Psoas muscle (tissue), 8 donors: ENCODE measurements at places on chromosomes 7 and 10. TPM values are rescaled to one million over a fixed set of nuclear protein-coding genes. Genes with fewer than 3 reads are reported as not detected.

DNA sequence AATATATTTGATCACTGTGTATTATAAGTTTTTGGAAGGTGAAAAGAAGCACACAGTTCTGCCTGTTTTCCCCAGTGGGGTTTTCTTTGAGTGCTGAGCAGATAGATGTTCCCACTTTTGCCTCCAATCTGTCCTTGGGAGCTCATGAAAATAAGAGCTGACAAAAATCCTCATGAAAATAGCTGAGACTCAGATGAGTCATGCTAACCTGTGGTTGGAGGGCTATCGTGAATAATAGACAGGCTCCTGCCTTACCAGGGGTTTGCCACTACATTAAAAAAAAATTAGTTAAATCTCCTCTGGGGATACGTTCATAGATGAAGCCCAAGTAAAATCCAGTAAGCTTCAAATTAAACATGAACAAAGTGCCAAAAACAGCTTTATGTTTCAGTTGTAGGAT lies 10.9 kb upstream of the AOAH start:
- no peak for DNase-seq

GRCh38 chr7:89223900-89224395 lies 428.4 kb upstream of the TEX47 start:
- no peak for DNase-seq

Gene PCLO
- 0.46 TPM for total RNA-seq

DNA sequence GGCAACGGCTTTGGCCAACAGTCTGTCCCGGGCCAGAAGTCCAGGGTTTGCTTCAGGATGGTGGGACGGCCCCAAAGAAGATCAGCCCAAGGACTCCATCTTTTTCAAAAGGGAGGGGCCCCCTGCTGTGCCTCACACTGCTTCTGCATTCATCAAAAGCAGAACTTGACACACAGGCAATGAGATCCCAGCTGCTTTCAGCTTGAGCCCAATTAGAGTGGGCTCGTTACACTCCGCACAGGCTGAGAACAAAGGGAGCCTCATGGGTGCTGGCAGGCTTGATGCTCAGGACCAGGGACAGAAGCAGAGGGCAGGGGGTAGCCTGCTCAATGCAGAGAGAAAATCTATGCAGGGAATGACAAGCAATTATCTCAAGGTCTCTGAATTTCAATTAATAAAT lies 45.5 kb downstream of the VOPP1 start:
- no peak for DNase-seq

Gene MYOZ1
- total RNA-seq, result 1,711 TPM

GRCh38 chr10:72173619-72174296 lies 42.1 kb upstream of the ANAPC16 start:
- no peak for DNase-seq

- DNase-seq, result no peak
Observed at GRCh38 chr7:127652333-127653248, 597 bp downstream of the SND1 start.

Gene FEZF1
- total RNA-seq, result not detected

- DNase-seq, result no peak
Observed at GRCh38 chr7:141461924-141462323, 89.3 kb upstream of the AGK start.

GRCh38 chr7:96778263-96778662 lies 68.6 kb upstream of the SEM1 start:
- DNase-seq, result no peak

- no peak for DNase-seq
Observed at GRCh38 chr7:153682628-153683027, 369.6 kb upstream of the DPP6 start.

DNA sequence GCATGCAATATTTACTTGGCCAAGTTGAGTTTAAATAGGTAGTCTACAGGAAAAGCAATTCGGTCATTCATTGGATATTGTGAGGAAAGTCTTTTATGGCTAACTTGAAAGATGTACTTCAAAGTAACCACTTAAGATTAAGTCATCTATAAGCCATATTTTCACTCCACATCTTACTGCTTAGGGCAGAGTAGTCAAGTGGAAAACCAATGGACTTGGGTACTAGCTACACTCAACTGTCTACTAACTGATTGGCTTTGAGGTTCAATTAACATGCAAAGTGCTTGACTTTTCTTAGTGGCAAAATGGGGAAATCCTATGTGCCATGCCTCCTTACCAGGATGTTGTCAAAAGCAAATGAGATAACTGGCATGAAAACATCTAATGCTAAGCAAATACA lies 51.0 kb downstream of the CAV1 start:
- no peak for DNase-seq

Gene ADAM22
- 0.86 TPM for total RNA-seq

DNA sequence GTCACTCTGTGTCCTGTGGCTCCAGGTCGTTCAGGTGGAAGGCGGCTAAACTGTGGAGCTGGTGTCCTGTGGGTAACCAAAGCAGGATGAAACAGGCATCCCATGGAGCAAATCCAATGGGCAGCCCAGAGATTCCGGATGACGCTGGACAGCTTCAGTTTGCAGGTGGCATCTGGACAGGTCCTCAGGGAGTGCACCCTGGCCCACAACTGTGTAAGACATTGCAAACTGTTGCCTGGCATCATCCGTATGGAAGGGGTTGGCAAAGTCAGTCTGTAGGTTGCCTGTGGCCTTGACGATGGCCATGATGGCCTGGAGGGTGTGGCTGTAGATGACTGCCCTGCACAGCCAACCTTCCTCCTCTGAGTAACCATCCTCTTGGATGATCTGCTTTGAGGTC lies 35.5 kb downstream of the RPS24 start:
- no peak for DNase-seq

Gene UPP1
- total RNA-seq, result 14.5 TPM

DNA sequence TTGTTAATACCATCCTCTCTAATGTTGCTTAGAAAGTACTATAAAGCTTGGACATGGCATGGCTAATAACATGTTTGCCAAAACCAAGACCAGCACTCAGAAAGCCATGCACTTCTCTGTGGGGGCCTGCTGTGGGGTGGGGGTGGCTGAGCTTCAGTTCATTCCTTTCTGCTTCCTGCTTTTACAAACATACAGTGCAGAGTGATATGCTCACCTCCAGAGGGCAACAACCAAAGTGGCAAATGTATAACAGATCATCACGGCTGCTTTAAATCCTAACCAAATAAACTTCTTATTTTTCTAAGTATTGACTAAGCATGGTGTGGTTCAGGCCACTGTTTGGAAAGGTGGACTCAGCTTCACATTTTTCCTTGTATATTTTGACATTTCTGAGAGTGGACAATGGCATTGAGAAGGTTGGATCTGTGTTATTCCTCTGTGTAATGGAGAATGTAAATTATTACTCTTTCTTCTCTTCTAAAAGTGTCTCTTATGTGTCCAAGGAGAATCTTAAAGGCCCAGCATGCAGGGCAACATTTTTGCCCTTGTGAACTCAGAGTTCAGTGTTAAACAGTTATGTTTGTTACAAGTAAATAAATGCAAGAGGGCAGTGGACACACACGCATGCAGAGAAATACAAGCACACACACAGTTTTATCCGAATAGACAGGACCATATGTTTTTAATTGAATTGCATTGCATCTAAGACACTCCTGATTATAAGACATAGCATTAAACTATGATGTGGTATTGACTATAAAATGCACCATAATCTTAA lies 186.1 kb downstream of the HERPUD2 start:
- no peak for DNase-seq

DNA sequence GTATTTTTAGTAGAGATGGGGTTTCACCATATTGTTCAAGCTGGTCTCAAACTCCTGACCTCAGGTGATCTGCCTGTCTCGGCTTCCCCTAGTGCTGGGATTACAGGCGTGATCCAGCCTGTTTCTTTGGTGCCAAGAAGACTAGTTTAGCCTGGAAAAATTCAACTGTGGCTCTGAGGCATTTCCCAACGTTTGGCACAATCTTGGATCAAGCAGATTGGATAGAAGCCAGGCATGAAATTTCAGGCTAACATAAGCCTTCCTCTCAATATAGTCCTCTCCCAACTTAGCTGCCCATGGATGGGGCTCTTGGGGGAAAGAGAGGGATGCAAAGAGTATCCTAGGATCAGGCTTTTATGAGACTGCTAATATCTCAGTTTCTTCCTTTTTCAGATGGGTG lies 53.8 kb downstream of the APBB1IP start:
- no peak for DNase-seq

GRCh38 chr7:67371429-67372305 lies 375.0 kb downstream of the TYW1 start:
- peak; percentile 59 for DNase-seq

- no peak for DNase-seq
Observed at GRCh38 chr10:32981760-32982159, 23.7 kb upstream of the ITGB1 start.

GRCh38 chr7:103637094-103637493 lies 191.1 kb upstream of the SLC26A5 start:
- no peak for DNase-seq

DNA sequence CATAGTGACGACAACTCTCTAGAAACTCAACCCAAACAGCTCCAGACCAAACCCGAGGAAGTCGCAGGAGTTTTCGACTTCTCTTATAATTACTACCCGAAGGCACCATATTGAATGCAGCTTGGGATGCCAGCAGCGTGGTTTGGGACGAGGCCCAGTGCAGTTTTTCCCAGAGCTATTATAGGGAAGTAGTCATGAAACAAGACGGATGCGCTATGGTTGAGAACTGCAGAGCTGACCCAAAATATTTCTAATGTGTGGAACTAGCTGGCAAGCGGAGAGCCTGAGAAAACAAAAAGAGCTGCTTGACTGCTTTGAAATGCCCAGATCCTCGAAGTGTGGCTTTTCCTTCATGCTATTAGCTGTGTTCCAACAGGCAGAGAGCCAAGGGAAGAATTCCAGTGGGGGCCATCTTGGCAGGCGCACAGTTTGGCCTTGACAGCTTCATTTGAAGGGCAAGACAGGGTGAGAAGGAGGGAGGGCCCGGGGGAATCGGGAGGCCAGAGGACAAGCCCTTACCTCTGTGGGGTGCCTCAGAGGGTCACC lies 122.7 kb downstream of the CUL2 start:
- DNase-seq, result peak; percentile 56

DNA sequence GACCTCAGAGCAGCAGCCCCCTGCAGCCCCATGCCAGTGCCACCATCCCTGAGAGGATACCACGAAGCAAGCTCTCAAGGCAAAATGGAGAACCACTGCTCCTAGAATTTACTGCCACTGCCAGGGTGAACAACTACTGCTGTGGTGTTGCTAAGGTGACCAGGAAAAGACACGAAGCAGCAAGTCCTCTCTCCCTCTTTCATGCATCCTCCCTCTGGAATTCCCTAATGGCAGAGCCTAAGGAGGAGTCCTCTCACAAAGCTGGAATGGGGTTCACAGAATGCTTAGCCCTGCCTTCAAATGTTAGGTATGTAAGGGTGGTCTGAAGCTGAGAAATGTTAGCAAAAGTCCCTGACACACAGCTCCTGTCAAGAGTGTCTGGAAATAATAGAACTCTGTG lies 35.8 kb upstream of the NPSR1 start:
- peak; percentile 21 for DNase-seq

Gene PCDH15
- not detected for total RNA-seq

- DNase-seq, result no peak
Observed at GRCh38 chr7:38886265-38886664, 22.7 kb downstream of the VPS41 start.

- DNase-seq, result no peak
Observed at GRCh38 chr7:286266-286665, 3.7 kb upstream of the FOXL3 start.

Gene DNAJB6
- 226 TPM for total RNA-seq

GRCh38 chr10:60767424-60767823 lies 10.9 kb upstream of the CDK1 start:
- no peak for DNase-seq

DNA sequence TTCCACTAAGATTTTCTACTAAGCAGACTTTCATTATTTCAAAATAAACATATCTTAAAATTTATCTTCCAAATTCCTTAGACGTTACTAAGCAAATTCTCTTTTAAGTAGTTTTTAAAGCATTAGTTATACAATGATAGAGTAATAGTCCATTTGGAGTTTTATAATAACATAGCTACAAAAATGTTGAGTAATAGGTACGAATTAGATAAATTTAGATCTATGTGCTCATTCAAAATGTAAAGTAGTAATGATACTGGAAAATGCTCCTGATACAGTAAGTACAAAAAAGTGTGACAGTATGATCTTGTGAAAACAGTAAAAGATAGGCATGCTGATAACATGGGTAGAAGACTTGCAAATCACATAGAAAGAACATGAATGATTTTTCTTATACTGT lies 4.5 kb downstream of the DMTF1 start:
- DNase-seq, result no peak

GRCh38 chr10:4522296-4523000 lies 303.6 kb upstream of the AKR1E2 start:
- DNase-seq, result no peak

- DNase-seq, result no peak
Observed at GRCh38 chr10:95567903-95568630, 6.9 kb upstream of the SORBS1 start.

- no peak for DNase-seq
Observed at GRCh38 chr10:128322950-128323349, 196.7 kb upstream of the MKI67 start.

GRCh38 chr7:29548823-29549222 lies 14.8 kb upstream of the PRR15 start:
- DNase-seq, result no peak

Gene OPALIN
- not detected for total RNA-seq

Gene SRRM3
- 0.69 TPM for total RNA-seq

- DNase-seq, result no peak
Observed at GRCh38 chr7:7992506-7992905, 23.9 kb downstream of the GLCCI1 start.

DNA sequence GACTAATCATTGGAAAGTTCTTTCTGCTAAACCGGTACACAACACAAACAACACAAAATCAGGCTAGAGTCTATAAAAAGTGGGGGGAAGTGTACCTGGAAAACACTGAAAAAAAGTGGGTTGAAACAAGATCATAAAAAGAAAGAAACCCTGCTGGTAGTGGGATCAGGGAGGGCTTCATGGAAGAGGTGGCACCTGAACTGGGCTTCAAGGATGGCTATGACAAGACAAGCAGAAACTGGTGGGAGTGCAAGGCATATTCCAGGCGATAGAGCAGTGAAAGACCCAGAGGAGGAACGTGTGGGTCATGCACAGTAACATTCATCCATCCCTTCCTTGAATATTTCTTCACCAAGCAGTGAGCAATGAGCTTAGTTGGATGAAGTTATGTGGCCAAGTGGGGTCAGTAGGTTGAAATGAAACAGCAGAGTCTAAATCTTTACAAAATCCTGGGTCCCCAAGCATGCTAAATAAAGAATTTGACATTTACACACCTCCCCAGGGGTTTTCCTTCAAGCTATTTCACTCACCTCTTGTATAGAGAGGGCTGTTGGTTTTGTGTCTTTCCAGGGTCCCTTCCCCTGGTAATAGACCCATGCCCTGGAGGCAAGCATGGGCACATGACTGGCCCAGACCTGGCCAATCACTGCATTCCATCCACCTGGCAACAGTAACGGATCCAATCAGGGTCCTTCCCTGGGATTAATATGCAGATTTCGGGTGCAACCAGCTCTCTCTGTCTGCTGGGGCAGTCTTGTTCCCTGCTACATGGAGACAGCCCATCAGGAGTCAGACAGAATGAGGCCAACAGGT lies 38.2 kb downstream of the SPOCK2 start:
- no peak for DNase-seq

Gene NME8
- total RNA-seq, result not detected

- no peak for DNase-seq
Observed at GRCh38 chr7:12646139-12646538, 41.3 kb upstream of the ARL4A start.

Gene FOXP2
- 6.0 TPM for total RNA-seq

- DNase-seq, result peak; percentile 45
Observed at GRCh38 chr7:155355176-155355575, 57.5 kb downstream of the INSIG1 start.
